Stimulated activated CD4-positive, alpha-beta T cell treated with anti-CD3 and anti-CD28 coated beads, Interleukin-12 subunit alpha, Interleukin-12 subunit beta, amount 100 ng/mL, for 48 hours (primary cell): ENCODE measurements at places on chromosomes 1 and 21.

- DNase-seq, result no peak
Observed at GRCh38 chr1:118101515-118101844, 83.5 kb downstream of the SPAG17 start.

- no peak for DNase-seq
Observed at GRCh38 chr1:228927946-228928898, 192.9 kb downstream of the RHOU start.

GRCh38 chr1:19495000-19495656 lies 9.8 kb upstream of the CAPZB start:
- no peak for DNase-seq

GRCh38 chr1:116993286-116993685 lies 8.3 kb upstream of the CD101 start:
- no peak for DNase-seq

- DNase-seq, result no peak
Observed at GRCh38 chr1:214469290-214469689, 82.1 kb downstream of the PTPN14 start.
